ENCODE measurements at places on chromosomes 6 and 20. TPM values are rescaled to one million over a fixed set of nuclear protein-coding genes. Genes with fewer than 3 reads are reported as not detected.

KIF25 gene
- not detected for total RNA-seq

IL17F gene
- not detected for total RNA-seq

DNA sequence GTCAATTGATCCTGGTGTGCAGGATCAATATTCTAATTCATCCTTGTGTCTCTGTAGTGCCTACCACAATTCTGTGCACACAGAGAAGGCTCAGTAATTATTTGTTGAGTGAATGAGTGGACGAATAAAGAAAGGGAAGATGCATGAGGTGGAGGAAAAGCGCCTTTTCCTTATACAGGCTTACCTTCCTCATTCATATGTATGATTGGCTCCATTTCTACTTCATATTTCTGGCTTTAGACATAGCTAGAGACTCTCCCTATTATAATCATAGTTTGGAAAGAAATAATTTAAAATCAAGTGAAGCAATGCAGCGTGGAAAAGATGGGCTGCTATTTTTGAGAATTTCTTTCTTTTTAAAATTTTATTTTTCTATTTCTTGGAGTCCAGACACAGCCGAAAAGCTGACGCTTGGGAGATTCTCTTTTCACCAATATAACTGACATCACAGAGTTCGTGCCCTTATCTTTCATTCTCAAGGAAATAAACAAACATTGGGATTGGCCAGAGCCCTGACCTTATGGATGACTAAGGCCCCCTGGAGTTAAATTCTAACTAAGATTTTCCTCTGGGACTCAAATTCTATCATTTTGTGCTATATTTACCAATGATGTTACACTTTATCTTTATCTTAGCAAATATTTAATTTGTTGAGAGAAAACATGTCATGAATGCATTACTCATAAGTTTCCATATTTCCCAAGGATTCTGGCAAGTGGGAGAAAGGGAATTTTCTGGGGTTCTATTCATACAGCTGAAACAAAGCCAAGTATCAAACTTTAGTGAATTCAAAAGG is 48.1 kb downstream of the PRL start:
- no peaks in the 10 kb centered on the region for H3K4me1 ChIP-seq
- no peaks in the 10 kb centered on the region for H3K36me3 ChIP-seq
- no peaks in the 10 kb centered on the region for H3K27me3 ChIP-seq
- H3K27ac ChIP-seq, result no peak overlapping the region
- no peak for DNase-seq
- no peak overlapping the region for H3K4me3 ChIP-seq

GRCh38 chr20:59386809-59387208 is 86.4 kb downstream of the EDN3 start:
- H3K36me3 ChIP-seq, result no peaks in the 10 kb centered on the region
- no peak for DNase-seq
- no peak overlapping the region for H3K4me3 ChIP-seq
- no peaks in the 10 kb centered on the region for H3K4me1 ChIP-seq
- peaks cover 32% of the 10 kb centered on the region for H3K27me3 ChIP-seq

GRCh38 chr6:33915134-33915533 is 111.3 kb upstream of the MLN start:
- H3K27me3 ChIP-seq, result no peaks in the 10 kb centered on the region
- H3K4me1 ChIP-seq, result peaks cover 55% of the 10 kb centered on the region

GMPR gene
- total RNA-seq, result 0.42 TPM

VWA7 gene
- 2.1 TPM for total RNA-seq
